Bronchial epithelial cell (primary cell): ENCODE measurements at places on chromosomes 4 and X. TPM values are rescaled to one million over a fixed set of nuclear protein-coding genes. Genes with fewer than 3 reads are reported as not detected.

ASB9 gene
- not detected in 2 replicates for total RNA-seq

SSX3 gene
- total RNA-seq = not detected in 2 replicates

PI4K2B gene
- 14.5 and 15.7 TPM in 2 replicates for total RNA-seq

TBC1D14 gene
- total RNA-seq = 103 and 133 TPM in 2 replicates

ANK2 gene
- 2.6 and 5.8 TPM in 2 replicates for total RNA-seq

PCDH10 gene
- under 0.01 TPM in 2 replicates for total RNA-seq

FGF13 gene
- 1.2 and 6.8 TPM in 2 replicates for total RNA-seq

GUCY1A1 gene
- total RNA-seq = 0.79 and 1.2 TPM in 2 replicates

F11 gene
- total RNA-seq = not detected in 2 replicates

HSD17B11 gene
- total RNA-seq = 1.5 and 1.8 TPM in 2 replicates

CXXC4 gene
- under 0.01 TPM in 1 of 2 replicates, not detected in the other for total RNA-seq

WNK3 gene
- total RNA-seq = 0.26 and 0.51 TPM in 2 replicates

CENPI gene
- total RNA-seq = 1.0 and 1.6 TPM in 2 replicates

SULT1B1 gene
- 0.13 and 0.26 TPM in 2 replicates for total RNA-seq

NLGN3 gene
- total RNA-seq = under 0.01 TPM in 2 replicates

SPATA18 gene
- total RNA-seq = 11.8 and 16.1 TPM in 2 replicates

SLBP gene
- 55.6 and 62.9 TPM in 2 replicates for total RNA-seq

MTTP gene
- under 0.01 and 0.38 TPM in 2 replicates for total RNA-seq

HGFAC gene
- not detected in 2 replicates for total RNA-seq

SSX4 gene
- not detected in 2 replicates for total RNA-seq

F9 gene
- total RNA-seq = not detected in 2 replicates

PPEF2 gene
- under 0.01 TPM in 1 of 2 replicates, not detected in the other for total RNA-seq

MAGEA11 gene
- total RNA-seq = not detected in 2 replicates

PARM1 gene
- total RNA-seq = 0.13 TPM in 1 of 2 replicates, not detected in the other

SOWAHD gene
- under 0.01 TPM in 2 replicates for total RNA-seq

P2RY4 gene
- total RNA-seq = 0.13 TPM in 1 of 2 replicates, not detected in the other

REELD1 gene
- under 0.01 TPM in 1 of 2 replicates, not detected in the other for total RNA-seq

MAGEA2 gene
- total RNA-seq = not detected in 2 replicates

CT45A2 gene
- not detected in 2 replicates for total RNA-seq

DOCK11 gene
- total RNA-seq = 0.26 and 0.38 TPM in 2 replicates

SLIT2 gene
- 0.79 and 1.9 TPM in 2 replicates for total RNA-seq

ADAM29 gene
- total RNA-seq = not detected in 2 replicates

PLS3 gene
- total RNA-seq = 204 and 241 TPM in 2 replicates

PRICKLE3 gene
- 12.1 and 13.4 TPM in 2 replicates for total RNA-seq

FAM47A gene
- total RNA-seq = not detected in 2 replicates

CTAG1B gene
- total RNA-seq = not detected in 2 replicates

VGLL1 gene
- 0.26 and 0.77 TPM in 2 replicates for total RNA-seq

NPY2R gene
- total RNA-seq = not detected in 2 replicates

HSFX1 gene
- total RNA-seq = 0.53 and 0.77 TPM in 2 replicates

PPEF1 gene
- 0.13 TPM in 1 of 2 replicates, not detected in the other for total RNA-seq

TMEM271 gene
- not detected in 2 replicates for total RNA-seq

GLUD2 gene
- total RNA-seq = 0.51 and 0.53 TPM in 2 replicates

TMEM156 gene
- 2.0 and 3.4 TPM in 2 replicates for total RNA-seq

FAM149A gene
- 0.26 and 0.64 TPM in 2 replicates for total RNA-seq
